ENCODE measurements at places on chromosomes 3 and 15.

- no peak for DNase-seq
These were observed 15.1 kb upstream of the BLM start for GRCh38 chr15:90701880-90702630.

DNA sequence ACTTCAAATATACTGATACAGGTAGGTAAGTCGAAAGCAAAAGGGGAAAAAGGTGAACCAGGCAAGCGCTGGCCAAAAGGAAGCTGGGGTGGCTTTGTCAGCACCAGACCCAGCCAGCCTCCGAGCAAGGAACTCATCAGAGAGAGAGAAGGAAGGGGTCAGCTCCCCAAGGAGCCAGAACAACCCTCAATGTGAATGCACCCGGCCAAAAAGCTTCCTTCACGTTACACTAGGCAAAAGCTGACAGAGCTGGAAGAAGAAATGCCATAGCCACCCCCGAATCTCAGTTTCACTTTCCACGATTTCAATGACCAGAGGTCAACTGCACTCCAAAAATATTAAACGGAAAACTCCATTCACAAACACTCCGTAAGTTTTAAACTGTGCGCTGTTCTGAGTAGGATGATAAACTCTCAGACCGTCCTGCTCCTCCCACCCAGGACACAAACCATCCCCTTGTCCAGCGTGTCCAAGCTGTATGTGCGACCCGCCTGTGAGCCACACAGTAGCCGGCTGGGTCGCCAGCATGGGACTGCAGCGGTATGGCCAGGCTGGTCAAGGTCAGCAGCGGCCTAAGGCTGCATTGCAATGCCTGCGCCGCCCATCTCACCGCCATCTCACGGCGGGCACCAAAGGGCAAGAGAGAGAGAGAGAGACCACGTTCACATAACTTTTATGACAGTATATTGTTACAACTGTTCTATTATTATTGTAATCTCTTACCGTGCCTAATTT is 29.7 kb downstream of the CYFIP1 start:
- no peak for DNase-seq

- no peak for DNase-seq
These were observed 5.3 kb upstream of the CTNNB1 start for GRCh38 chr3:41193794-41194539.

GRCh38 chr3:133258358-133258757 is 141.5 kb upstream of the BFSP2 start:
- DNase-seq, result no peak

DNA sequence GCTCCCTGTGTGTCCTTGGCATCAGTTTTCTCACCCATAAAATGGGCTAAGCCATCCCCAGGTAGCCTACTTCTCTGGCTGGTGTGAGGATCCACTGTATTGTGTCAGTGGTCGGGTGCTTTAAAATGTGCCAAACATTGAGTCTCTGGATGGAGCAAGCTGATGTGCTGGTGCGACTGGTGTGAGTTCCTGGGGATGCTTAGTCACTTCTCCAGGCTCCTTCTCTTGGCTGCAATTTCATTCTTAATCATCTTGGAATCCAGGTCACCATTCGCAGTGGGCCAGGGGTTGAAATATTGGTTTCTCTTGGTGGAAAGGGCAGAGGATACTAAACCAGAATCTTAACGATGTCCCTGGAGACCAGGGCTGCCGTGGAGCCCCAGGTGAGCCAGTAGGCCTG is 29.3 kb downstream of the SCN5A start:
- no peak for DNase-seq

GRCh38 chr3:16059711-16060357 is 114.6 kb upstream of the GALNT15 start:
- DNase-seq, result no peak

- no peak for DNase-seq
These were observed 25.9 kb downstream of the SCN5A start for GRCh38 chr3:38623539-38623938.

- DNase-seq, result no peak
These were observed 70.6 kb downstream of the ACAP2 start for GRCh38 chr3:195372220-195372619.

GRCh38 chr15:101084801-101085200 is 165.6 kb downstream of the LRRK1 start:
- DNase-seq, result no peak

DNA sequence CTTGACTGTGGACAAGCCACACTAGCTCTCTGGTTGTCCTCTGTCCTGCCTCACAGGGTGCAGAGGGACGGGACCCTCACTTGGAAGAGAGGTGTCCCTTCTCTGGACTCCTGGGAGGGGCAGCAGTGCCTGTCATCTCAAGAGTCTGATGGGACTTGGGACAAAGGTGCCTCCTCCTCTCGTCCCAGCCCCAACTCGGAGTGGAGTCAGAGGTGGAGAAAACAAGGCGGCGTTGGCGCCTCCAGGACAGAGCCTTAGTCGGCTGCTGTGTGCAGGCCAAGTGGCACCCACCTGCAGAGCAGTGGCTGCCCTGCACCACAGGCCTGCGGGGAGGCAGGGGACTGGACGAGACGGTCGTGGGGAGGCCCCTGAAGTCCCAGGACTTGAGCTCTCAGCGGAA is 9.4 kb upstream of the SEC13 start:
- no peak for DNase-seq

DNA sequence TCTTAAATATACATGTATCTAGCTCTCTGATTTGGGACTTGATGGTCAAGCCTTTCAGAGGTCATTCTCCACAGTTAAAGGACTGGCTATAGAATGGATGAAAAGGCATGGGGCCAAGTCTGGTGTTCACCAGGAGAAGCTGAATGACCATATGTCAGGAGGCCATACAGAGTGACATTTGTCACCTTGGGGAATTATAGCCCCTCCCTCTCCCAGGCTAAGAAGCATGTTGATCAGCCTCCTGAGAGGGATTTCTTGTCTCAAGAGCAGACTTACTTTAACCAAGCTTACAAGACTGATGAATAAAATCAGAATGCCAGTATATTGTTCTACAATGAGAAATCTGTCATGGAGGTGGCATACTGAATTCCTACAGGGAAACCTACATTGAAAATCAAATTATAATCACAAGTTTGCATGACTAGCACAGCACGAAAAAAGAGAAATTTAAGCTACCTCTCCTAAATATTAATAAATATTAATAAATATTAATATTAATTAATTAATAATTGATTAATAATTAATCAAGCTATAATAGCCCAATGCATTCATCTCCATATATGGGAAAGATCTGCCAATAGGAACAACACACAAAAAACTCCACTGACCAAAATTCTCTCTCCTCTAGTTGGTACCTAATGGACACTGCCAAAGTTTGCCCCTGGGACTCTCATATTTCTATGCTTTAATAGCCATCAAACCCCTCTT is 47.3 kb downstream of the ATP8B4 start:
- no peak for DNase-seq

GRCh38 chr15:39756806-39757522 is 25.7 kb downstream of the FSIP1 start:
- DNase-seq, result peak; percentile 31

- DNase-seq, result no peak
These were observed 818.8 kb upstream of the NR2F2 start for GRCh38 chr15:95511671-95512070.

GRCh38 chr3:32630266-32630665 is 54.7 kb upstream of the CNOT10 start:
- no peak for DNase-seq

- DNase-seq, result peak; percentile 6
These were observed 281.9 kb upstream of the ONECUT1 start for GRCh38 chr15:53072077-53072476.

DNA sequence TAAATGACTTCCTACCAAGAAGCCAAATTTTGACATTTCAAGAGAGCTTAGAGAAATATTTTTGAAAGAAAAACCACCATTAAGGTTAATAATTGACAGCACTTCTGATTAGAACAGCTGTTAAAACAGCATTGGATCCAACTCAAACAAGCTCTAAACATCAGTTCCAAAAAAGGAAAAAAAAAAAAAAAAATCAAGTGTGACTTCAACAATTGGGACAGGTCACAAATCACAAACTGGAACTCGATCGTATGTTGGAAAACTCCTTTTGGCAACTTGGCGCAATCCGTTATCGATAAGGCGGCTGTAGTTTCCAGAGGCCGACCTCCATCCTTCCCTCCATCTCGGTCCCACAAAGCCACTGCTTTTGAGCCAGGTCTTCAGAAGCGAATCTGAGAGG is 17.8 kb downstream of the TLE3 start:
- no peak for DNase-seq

DNA sequence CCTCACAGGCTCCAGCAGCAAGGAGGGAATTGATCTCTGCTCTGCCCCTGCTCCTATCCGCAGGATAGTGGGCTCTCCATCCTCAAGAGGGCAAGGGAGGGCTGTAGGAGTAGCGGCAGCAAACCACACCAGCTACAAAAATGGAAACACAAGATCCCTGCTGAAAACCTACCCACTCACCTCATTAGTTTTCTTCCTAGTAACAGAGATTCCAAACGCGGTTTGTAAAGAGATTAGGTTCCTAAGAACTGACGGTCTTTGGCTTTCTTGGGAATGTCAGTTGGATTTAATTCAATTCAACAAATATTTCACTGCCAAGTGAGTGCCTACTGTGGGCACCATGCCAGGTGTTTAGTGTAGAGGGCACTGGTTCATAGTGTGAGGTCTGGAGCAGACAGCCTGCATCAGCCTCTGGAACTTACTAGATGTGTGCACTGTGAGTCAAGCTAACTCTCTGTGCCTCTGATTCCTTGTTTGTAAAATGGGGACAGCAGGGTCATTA is 84.7 kb downstream of the MRPL46 start:
- DNase-seq, result no peak

DNA sequence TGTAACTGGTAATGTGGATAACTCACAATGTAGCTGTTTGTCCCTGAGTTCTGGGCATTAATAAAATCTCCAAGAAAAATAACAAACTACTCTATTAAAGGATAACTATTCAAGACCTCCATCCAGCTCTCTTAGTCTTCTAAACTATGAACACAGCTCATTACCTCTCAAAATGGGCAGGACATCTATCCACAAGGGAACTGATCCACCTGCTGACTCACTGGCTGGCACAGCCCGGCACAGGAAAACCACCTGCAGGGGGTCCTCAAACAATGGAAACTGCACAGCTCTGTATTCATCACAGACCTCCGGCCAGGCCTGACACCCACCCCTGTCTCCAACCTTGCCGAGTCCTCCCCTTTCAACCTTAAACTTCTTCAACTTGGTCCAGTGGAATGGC is 255.4 kb downstream of the TJP1 start:
- DNase-seq, result no peak

DNA sequence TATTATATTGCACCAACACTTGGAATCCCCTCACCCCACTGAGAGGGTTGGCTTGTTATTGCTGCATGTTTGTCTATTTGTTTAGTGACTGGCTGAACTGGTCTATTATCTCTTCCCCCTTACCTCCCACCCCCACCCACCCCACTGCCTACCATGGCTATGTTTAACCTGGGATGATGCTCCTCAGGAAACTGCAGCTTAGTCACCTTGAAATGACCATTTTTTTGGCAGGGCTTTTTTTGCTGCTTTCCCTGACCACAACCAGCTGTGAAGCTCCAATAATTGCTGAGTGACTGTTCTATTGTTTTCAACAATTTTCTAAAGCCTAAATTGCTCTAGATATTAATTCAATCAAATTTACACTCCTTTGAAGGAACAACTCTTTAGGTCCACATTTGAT is 137.9 kb upstream of the CADM2 start:
- no peak for DNase-seq

GRCh38 chr15:89058876-89059405 is 29.3 kb upstream of the ABHD2 start:
- no peak for DNase-seq

GRCh38 chr15:93983526-93983925 is 247.8 kb upstream of the MCTP2 start:
- no peak for DNase-seq

DNA sequence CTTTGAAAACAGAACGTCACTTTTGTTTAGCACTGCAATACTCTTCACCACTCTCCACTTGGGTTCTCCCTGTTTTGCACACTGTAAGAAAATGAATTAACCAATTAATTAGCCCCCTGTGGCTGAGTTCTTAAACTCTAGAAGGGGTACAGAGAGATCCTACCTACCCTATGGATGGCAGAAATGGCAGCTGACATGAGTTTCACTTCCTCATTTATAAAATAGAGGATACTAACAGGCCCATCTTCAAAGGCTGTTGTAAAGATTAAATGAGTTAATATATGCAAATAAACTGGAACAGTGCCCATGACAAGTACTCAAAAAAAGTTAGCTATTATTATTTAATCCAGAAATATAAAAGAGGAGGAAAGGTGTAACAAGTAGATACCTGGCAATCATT is 36.9 kb downstream of the SUCLG2 start:
- no peak for DNase-seq

DNA sequence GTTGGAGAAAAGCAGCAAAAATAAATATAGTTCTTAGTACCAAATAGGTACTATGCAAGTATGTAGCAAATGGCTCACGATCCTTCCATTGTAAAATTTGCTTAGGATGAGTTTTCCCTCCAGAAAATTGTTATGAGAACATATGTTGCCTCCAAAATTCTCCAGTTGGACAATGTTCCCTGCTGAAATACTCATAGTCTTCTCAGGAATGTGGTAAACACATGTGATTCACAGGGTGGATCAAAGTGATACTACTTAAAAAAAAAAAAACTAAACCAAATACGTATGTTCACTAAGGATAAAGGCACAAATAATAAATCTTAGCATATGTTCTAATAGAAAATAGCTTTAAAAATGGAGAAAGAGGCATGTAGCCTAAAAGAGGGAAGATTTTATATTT is 84.3 kb upstream of the ZNF385D start:
- DNase-seq, result no peak

DNA sequence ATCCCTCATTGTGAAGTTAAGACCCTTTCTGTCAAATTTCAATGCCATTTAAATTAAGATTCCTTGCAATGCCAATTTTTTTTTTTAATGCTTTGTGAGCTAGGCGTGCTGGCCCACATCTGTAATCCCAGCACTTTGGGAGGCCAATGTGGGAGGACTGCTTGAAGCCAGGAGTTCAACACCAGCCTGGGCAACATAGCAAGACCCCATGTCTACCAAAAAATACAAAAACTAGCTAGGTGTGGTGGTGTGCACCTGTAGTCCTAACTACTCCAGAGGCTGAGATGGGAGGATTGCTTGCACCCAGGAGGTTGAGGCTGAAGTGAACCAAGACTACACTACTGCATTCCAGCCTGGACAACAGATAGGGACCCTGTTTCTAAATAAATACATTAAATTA is 5.6 kb upstream of the SH3BP5 start:
- no peak for DNase-seq

DNA sequence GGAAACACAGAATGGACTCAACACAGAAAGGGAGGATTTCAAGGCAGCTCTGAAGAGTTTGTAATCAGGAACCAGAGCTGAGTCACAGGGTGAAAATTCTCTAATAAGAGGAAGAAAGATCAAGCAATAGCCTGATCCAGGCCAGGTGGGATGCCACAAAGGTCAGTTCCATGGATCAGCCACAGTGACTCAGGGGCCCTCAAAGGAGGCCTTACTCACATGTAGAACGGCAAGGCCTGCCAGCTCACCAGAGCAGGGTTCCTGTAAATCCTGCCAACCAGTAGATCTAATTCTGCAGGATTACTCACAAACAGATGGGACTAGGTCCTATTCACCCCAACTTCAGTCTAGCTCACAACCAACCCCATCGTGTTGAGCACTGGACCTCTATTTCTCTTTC is 78.3 kb upstream of the PPP2R3A start:
- no peak for DNase-seq

All from SHP77 treated with DMSO at 0.1 percent for 48 hours (cell line).